ELR (cell line): ENCODE measurements at places on chromosomes 2 and 18.
A peak's percentile ranks its signal among the peaks of the same experiment; 100 is the strongest.

DNA sequence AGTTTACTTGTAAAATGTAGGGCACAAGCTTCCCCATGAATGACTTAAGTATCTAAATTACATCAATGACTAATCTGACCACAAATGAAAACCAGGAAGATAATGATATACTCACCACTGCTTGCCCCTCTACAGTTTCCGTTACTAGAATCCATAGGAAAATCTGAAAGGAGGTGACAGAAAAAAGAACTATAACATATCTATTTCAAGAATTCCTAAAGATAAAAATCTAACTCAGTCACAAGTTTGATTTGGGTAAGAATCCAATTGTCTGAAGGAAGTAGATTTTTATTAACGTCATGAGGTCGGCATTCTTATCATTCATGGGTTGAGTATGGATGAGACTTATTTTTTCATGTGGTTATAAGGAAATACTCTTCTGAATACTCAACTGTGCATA is 7.8 kb downstream of the FRZB start:
- DNase-seq: peak; percentile 82

GRCh38 chr2:134527381-134527780 is 191.4 kb downstream of the TMEM163 start:
- DNase-seq: peak; percentile 15

DNA sequence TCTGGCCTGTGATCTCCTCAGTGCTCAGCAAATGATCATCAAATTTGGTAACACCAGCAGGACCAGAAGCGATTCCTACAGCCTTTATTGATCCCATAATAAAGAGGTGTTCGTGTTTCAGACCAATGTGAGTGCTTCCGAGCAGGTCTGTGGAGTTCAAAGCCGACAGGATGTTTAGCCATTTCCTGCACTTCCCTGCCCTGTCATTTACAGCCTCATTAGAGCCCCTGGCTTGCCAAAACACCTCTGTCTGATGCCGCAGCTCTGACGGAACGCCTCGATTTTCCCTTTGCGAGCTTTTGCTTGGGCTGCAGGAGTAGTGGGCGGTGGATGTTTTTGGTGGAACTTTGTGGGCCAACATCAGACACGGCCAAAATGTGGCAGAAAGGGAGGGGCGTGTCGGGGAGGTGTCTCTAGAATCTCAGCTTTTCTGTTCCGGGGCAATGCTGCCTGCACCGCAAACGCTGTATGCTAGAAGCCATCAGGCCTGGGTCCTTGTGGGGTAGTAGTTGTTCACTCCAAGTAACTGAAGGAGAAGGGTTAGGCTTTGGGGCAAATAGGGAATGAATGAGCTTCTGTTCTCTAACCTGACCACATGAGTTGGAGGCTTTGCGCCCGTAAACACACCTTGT is 26.1 kb upstream of the INHBB start:
- DNase-seq: no peak

DNA sequence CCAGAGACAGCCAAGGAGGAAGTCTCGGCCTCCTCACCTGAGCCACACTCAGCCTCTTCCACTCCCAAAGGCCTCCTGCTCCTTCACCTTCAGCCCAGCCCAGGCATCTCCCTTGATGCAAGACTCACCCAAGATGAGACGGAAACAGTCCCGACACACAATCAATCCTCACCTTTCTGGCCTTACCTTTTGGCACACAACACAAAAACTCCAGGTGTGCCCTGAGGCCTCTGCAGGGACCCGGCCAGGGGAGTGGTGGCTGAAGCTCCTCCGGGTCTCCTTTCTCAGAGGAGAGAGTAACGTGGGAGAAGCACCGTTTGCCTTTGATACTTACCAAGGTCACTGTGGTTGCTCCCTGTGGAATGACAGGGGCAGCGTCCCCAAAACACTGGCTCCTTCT is 23.8 kb upstream of the EFHD1 start:
- no peak for DNase-seq

- no peak for DNase-seq
Observed at GRCh38 chr2:11589316-11589940, 55.6 kb downstream of the GREB1 start.

GRCh38 chr2:26238311-26238958 is 6.0 kb downstream of the HADHA start:
- DNase-seq: no peak

GRCh38 chr2:73925033-73925704 is 1.5 kb upstream of the DGUOK start:
- no peak for DNase-seq

DNA sequence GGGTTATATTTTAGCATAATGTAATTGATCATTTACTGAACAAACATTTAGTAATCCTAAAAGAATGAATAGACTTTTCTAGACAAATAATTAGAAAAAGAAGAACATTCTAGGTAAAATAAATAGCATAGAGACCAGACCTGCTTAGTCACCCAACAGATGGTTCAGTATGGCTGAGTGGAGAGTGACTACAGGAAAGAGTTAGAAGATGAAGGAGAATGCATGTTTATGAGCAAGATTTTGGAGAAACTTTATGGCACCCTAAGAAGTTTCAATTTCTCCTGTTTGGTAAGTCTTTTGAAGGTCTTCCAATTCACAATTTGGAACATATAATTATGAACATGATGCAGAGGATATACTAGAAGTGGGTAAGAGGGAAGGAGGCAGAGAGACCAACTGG is 32.9 kb downstream of the FAP start:
- DNase-seq: no peak

DNA sequence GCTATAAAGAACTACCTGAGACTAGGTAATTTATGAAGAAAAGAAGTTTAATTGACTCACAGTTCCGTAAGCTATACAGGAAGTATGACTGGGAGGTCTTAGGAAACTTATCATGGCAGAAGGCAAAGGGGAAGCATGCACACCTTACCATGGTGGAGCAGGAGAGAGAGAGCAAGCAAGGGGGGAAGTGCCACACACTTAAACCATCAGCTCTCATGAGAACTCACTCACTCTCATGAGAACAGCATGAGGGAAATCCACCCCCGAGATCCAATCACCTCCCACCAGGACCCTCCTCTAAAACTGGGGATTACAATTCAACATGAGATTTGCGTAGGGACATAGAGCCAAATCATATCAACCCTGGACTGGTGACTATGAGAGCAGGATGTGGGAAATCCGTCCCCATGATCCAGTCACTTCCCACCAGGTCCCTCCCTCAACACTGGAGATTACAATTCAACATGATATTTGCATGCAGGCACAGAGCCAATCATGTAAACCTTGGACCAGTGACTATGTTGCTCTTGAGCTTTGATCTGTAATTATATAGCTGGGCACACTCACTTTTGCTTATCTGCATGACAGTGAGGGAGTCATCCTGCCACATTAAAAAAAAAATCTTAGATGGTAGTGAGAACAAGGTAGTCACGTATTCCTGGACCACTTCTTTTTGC is 12.9 kb downstream of the ADAM23 start:
- no peak for DNase-seq

DNA sequence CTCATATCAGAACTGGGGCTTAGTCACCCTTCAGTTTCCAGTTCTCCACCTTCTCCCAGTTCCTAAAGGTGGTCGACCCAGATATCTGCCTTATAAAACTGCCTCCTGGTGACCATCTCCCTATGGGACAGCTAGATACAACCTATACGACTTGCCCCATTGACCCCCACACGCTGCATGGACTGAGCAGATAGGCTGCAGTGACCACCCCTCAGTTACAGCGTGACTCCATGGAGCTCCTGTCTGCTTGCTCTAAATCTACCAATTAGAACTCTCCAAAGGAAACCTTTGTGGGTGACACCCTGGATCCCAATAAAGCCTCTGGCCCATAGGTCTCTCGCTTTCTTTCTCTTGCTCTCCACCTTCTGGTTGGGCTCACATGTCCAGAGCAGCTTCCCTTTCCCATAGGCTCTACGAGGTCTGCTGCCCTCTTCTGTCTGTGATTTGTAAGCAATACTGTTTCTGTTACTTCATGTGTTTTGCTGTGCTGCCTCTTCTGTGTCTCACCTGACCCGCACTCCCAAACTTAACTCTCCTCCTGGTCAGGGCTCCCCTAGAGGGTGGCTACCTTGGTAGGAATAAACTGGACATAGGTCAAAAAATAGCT is 971.3 kb upstream of the FAM98A start:
- DNase-seq: peak; percentile 12

DNA sequence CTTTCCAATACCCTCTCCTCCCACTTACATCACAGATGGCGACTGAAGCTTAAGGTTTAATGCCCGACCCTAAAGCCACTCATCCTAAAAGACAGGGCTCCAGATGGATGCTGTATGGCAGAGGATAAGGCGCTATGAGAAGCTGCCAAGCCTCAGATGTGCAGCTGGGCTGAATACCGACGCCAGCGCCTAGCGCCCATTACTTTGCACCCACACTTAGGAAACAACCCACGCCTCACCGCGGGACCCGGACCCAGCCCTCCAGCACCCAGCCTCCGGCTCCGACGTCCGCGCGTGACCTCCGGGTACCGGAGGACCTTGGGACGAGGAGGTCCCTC is 335 bp downstream of the TRAK2 start:
- DNase-seq: peak; percentile 51

DNA sequence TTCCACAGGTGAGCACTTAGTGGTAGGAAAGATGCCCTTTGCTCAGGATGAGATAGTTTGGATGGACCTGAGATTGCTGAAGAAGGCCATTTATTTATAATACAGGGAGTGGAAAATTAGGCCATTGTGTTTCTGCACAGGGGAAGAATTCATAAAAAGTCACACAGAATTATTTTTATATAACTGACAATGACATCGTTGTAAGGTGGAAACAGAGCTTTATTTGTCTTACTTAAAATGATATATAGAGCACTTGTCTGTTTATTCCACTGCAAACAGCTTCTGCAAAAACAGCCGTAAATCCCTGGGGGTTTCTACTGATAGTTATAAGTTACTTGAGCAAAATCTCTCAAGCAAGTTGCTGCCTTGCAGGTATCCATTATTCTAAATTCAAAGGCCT is 158.1 kb upstream of the ZNF521 start:
- no peak for DNase-seq

DNA sequence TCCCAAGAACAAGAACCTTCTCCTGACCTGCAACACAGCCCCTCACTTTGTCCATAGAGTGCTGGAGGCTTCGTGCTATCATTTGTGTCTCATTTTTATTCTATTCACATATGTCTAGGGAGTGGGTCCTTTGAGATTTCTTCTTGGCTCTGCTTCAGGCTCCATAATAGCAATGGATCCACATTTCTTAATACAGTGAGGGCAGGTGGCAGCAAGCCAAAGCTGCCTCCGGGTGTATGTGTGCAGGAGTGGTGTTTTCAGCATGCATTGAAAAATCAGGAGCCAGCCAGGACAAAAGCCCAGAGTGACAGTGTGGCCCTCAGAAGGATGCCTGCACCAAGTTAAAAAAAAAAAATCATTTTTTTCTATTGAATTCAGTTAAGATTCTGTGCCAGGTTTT is 115.1 kb upstream of the PELI1 start:
- no peak for DNase-seq

- no peak for DNase-seq
Observed at GRCh38 chr2:12243381-12243780, 473.4 kb upstream of the TRIB2 start.
